ENCODE measurements at places on chromosomes 4 and X. TPM values are rescaled to one million over a fixed set of nuclear protein-coding genes. Genes with fewer than 3 reads are reported as not detected.
A peak's percentile ranks its signal among the peaks of the same experiment; 100 is the strongest.

The MRPS18C gene
- total RNA-seq = 26.1 TPM

The PCDH7 gene
- total RNA-seq = 172 TPM

GRCh38 chrX:96621811-96622210 lies 62.8 kb upstream of the DIAPH2 start:
- DNase-seq = peak; percentile 58

DNA sequence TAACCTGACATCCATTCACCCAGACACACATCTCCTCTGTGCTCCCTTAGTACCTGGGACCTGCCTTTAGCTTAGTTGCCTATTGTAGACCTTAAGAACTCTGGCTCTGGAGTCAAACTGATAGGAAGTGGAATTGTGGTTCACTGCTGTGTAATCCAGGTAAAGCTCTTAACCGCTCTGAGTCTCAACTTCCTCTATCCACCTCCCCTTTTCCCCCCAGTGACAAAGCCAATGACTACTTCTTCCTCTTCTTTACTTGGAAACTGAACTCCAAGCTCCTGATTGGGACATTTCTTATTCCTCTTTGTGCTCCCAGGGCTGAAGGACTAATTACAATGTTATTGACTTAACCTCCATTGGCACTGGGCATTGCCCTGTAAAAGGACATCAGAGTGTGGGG lies 94.1 kb downstream of the DRD5 start:
- DNase-seq = no peak

GRCh38 chr4:12110627-12111026 lies 681.9 kb upstream of the HS3ST1 start:
- DNase-seq = no peak

GRCh38 chr4:8224975-8225625 lies 26.0 kb downstream of the SH3TC1 start:
- no peak for DNase-seq

- DNase-seq = peak; percentile 67
Measured at GRCh38 chrX:42755815-42756214, 22.1 kb downstream of the PPP1R2C start.

DNA sequence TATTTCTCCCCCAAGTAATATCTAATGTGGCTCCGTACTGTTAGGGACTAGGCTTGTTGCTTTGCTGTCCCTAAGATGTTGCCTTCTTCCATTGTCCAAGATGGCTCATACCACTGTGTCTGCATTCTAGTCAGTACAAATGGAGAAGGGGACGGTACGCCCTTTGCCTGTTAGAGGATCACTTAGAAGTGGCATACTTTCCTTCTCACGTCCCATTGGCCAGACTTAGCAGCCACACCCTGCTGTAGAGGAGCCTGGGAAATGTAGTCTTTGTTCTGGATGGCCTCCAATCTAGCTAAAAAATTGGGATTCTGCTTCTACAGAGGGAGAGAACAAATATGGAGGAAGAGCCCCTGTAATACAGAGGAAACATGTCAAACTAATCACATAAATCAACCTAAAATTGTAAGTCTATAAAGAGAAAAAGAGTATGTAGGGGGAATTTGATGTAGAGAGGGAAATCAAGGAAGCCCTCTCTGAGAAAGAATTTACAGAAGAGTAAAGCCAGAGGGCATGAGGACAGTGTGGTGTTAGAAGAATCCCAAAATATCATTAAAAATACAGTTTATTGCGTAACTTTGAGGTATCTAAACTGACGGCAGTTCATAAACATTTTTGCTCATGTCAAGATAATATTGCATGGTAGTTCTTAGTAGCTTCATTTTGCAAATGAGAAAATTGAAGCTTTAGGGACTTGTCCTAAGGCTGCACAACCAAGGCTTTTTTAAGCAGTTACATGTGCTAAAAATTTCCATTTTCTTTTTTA lies 15.1 kb downstream of the PRIMPOL start:
- no peak for DNase-seq

GRCh38 chrX:136354201-136354600 lies 53.4 kb downstream of the ADGRG4 start:
- DNase-seq = no peak

DNA sequence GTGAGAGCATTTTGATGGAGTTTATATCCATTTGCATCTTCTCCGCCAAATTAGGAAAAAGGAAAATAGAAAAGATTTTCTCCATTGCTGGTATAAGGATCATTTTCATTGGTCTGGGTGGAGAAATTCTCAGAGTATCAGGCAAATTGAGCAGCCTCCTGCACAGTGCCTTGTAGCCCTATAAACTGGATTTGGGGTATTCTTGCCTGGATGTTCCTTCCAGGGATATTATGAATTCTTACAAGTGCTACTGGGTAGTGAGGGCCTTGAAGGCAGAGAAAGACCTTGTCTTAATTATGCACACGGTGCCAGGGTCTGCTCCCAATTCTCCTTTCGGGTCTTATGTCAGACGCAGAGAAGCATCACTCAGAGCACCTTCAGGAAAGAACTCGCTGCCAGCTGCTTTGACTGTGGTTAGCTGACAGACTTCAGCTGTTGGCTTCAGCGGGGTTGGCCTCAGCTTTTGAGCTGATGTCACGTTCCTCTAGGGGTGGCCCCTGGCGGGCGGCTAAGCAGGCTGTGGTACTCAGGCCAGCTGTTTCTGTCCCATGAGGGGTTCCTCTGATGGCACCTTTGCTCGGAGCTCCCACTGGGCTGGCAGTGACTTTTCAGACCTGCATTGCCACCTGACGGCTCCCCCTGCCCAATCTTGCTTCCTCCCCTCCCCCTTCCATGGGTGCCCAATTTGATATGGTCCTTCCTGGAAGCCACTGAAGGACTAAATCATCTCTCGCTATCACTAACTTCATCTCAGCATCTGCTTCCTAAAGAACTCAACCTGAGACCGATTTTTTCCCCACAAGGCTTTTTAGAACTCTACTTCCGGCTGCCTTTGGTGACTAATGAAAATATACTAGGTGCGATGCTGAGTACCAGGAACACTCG lies 519.5 kb downstream of the BCOR start:
- peak; percentile 12 for DNase-seq

DNA sequence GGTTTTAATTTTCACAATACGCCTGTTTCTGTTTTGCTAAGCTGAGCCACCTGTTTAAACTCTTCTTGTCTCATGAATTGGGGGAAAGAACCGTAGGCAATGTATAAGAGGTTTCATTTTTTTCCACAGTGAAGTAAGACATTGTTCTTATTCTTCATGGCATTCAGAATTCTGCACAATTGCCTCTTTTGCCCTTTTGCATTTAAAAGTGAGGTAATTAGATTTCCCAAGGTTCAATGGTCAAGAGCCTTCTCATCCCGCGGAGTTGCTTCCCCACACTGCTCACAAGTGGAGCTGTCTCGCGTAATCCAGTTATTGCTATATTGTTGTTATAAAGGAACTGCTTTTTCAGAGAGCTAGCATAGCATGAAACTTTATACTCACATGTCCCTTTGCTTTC lies 90.9 kb upstream of the SPRY1 start:
- no peak for DNase-seq

DNA sequence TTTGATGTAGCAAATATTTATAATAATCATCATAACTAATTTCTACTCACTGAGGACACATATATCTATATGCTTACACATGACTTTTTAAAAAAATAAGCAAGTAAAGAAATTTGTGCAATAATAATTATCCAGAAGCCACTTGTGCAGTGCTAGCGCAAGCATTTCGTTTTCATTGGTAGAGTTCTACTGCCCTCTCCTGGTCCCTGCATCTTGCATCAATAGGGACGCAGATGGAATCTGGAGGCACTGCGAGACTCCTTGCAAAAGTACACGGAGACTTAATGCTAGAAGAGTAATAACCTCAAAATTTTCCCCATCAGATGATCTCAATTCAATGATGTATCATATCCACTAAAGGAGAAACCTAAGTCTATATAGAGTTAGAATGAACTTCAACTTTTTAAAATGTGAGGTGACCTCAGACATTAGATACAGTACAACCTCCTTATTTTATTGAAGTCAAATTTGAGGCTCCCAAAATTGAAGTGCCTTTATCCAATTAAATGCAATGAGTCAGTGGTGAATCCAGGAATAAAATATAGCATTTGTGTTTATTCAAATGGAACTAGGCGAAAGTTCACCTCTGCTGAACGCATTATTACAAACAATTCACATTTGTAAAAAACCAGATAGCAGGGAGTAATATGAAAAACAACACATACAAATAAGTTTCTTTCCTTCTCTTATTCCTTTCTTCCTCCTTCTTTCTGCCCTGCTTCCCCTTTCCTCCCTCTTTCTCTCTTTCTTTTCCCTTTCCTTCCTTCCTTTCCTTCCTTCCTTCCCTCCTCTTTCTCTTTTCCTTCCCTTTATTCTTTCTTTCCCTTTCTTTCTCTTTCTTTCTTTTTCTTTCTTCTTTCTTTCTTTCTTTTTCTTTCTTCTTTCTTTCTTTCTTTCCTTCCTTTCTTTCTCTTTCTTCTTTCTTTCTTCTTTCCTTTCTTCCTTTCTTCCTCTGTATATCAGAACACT lies 450.0 kb downstream of the ANKRD50 start:
- DNase-seq = peak; percentile 96

- DNase-seq = no peak
Measured at GRCh38 chr4:112057470-112057869, 87.8 kb upstream of the FAM241A start.

GRCh38 chr4:107708225-107708624 lies 11.8 kb downstream of the PAPSS1 start:
- DNase-seq = no peak

GRCh38 chrX:148715361-148715760 lies 214.9 kb downstream of the AFF2 start:
- DNase-seq = no peak

DNA sequence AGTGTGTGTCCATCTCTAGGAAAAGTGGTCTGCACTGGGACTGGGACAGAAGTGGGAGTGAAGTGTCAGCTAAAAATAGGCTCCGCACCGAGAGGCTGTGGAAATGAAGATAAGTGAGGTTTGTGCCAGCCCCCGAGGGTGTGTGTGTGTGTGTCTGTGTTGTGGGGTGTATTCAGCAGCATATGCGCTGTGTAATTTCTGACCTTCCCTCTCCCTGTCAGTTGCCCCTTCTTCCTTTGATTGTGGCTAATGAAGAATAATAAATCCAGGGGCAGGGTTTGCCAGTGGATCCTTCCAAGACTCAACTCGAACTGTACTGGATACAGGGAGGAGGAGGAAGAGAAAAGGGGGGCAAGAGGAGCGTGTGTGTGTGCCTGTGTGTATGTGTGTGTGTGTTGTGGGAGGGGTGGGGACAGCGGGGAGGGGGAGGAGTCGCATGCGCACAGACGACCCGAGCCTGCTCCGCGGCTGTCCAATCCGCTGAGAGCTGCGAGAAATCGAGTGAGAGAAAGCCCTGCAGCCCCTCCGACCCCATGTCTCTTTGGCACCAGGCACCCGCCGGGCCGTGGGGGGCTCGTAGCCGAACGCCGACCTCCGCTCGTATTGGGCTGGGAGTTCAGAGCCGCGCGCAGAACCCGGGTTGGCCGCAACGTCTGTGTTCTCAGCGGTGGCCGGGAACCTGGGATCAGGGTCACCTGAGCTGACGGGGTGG lies 916 bp upstream of the POU4F2 start:
- DNase-seq = no peak

- peak; percentile 21 for DNase-seq
Measured at GRCh38 chrX:133250184-133251100, 32.3 kb upstream of the TFDP3 start.

GRCh38 chr4:36771411-36772153 lies 473.0 kb upstream of the NWD2 start:
- no peak for DNase-seq

GRCh38 chr4:166308647-166309046 lies 435.6 kb downstream of the TLL1 start:
- no peak for DNase-seq

GRCh38 chr4:22187203-22187820 lies 238.7 kb upstream of the KCNIP4 start:
- no peak for DNase-seq

GRCh38 chrX:2484721-2485648 lies 15.8 kb downstream of the DHRSX start:
- DNase-seq = peak; percentile 67

GRCh38 chr4:109559983-109560686 lies at the start of gene MCUB:
MCUB (plus strand) TSS chr4:109560246; CDS start chr4:109560338, 92 bp downstream.
- peak; percentile 85 for DNase-seq
